Thoracic aorta (tissue), 2 donors: ENCODE measurements at places on chromosomes 7 and 10.
A peak's percentile ranks its signal among the peaks of the same experiment; 100 is the strongest.

- no peaks in the 10 kb centered on the region for H3K27me3 ChIP-seq
- no peaks in the 10 kb centered on the region for H3K36me3 ChIP-seq
- H3K4me3 ChIP-seq: no peak overlapping the region
Observed at GRCh38 chr10:74640134-74640921, 186.1 kb upstream of the KAT6B start.

DNA sequence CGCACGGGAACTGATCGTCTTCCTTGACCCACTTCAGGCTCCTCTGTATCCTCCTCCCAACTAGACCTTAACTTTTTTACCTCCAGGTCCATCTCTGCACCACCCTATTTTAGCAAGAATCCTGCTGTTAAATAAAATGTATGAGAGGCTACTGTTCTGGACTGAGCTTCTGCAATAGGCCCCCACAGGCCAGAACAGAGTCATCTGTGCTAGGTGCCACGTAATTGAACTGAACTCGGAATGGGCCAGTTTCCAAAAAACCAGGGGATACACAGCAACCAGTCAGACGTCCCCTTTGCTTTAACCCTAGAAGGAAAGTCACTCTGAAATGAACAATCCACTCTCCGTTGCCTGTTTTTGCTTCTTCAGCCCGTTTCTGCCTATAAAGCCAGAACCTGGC is 71.3 kb downstream of the CHST15 start:
- no peak overlapping the region for H3K27ac ChIP-seq
- H3K4me3 ChIP-seq: no peak overlapping the region
- H3K27me3 ChIP-seq: no peaks in the 10 kb centered on the region
- peaks cover 7% of the 10 kb centered on the region for H3K4me1 ChIP-seq

DNA sequence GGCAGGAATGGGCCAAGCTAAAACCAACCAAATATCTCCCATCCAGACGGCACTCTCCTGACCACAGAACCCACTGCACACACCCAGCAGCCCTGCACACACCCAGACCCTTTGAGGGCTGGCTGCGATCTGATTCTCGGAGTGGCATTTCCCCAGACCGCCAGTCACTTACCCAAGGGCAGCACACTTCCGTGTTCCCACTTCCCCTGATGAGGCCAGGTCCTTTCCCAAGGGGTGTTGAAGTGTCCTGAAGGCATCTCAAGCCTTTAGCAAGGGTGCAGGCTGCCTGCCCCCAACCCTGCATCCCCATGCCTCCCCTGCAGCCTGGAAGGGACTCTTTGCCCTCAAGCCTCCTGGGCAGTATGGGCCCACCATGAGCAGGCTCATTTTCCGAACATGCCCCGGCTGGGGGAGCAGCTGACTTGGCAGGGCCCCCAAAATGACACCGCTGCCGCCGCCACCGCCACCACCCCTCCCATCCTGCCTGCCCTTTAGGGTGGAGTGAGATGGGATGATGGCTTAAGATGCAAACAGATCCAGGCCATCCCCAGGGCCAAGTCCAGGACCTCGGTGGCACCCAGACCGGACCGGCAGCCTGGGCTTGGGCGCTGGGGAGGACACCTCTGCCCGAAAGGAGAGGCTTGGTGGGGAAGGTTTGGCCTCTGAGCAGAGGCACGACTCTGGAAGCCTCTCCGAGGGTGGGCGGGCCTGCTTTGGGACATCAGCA is 159.8 kb downstream of the NRF1 start:
- H3K36me3 ChIP-seq: no peaks in the 10 kb centered on the region
- no peak overlapping the region for H3K27ac ChIP-seq
- no peak for DNase-seq
- H3K4me3 ChIP-seq: no peak overlapping the region
- no peaks in the 10 kb centered on the region for H3K27me3 ChIP-seq

- no peak for DNase-seq
- peak overlapping the region; percentile 44 for H3K4me3 ChIP-seq
- no peak overlapping the region for H3K27ac ChIP-seq
- peaks cover 11% of the 10 kb centered on the region for H3K4me1 ChIP-seq
Observed at GRCh38 chr7:25391295-25391861, 163.1 kb upstream of the NPVF start.

GRCh38 chr7:107036535-107036934 is 8.0 kb upstream of the PRKAR2B start:
- H3K36me3 ChIP-seq: no peaks in the 10 kb centered on the region
- no peak overlapping the region for H3K27ac ChIP-seq
- no peak overlapping the region for H3K4me3 ChIP-seq
- no peaks in the 10 kb centered on the region for H3K4me1 ChIP-seq
- H3K27me3 ChIP-seq: no peaks in the 10 kb centered on the region

GRCh38 chr7:131234719-131235488 is 92.8 kb upstream of the MKLN1 start:
- peak overlapping the region; percentile 18 for H3K4me3 ChIP-seq
- H3K4me1 ChIP-seq: no peaks in the 10 kb centered on the region
- no peaks in the 10 kb centered on the region for H3K36me3 ChIP-seq
- DNase-seq: no peak
- H3K27ac ChIP-seq: no peak overlapping the region
- H3K27me3 ChIP-seq: no peaks in the 10 kb centered on the region

GRCh38 chr10:12549297-12549696 is 199.9 kb downstream of the CAMK1D start:
- H3K27me3 ChIP-seq: no peaks in the 10 kb centered on the region

GRCh38 chr10:18140957-18141845 is 977 bp downstream of the CACNB2 start:
- DNase-seq: no peak
- no peaks in the 10 kb centered on the region for H3K36me3 ChIP-seq
- peak overlapping the region; percentile 83 for H3K27ac ChIP-seq
- peak overlapping the region; percentile 85 for H3K4me3 ChIP-seq

DNA sequence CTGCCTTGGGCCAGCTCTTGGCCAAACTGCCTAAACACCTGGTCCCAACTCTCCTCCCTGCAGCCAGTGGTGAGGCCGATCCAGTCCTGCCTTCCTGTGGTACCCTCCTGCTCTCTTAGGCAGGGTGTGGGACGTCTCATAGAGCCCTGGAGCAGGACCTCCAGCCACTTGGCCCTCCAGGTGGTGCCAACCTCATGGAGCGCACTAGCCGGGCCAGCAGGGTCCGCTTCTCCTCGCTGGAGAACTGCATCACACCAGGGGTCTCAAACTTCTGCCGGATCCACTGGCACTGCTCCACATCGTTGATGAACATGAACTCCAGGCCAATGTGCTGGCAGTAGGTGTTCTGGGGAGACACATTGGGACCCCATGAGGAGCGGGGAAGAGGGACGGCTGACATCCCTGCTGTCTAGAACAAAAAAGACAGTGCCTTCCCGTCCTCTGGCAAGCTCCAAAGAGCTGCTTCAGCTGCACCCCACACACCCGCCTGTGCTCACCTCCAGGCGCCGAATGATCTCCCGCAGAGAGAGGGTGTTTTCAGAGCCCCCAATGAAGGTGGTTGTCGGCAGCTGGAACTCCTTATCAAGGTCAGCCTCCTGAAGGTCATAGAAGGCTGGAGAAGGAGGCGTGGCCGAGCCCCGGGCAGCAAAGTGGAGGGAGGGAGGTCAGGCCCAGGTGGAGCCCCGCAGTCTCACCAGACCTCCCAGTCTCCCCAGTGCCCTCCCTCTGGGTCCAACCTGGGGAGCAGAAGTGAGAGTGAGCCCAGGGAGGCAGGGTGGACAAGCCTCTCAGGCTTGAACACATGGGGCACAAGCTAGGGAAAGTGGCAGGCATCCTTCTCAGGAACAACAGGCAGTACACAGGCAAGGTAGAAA is 10.2 kb downstream of the OGDHL start:
- no peaks in the 10 kb centered on the region for H3K36me3 ChIP-seq
- no peaks in the 10 kb centered on the region for H3K27me3 ChIP-seq
- no peak overlapping the region for H3K4me3 ChIP-seq
- H3K27ac ChIP-seq: no peak overlapping the region
- no peak for DNase-seq
- H3K4me1 ChIP-seq: no peaks in the 10 kb centered on the region

DNA sequence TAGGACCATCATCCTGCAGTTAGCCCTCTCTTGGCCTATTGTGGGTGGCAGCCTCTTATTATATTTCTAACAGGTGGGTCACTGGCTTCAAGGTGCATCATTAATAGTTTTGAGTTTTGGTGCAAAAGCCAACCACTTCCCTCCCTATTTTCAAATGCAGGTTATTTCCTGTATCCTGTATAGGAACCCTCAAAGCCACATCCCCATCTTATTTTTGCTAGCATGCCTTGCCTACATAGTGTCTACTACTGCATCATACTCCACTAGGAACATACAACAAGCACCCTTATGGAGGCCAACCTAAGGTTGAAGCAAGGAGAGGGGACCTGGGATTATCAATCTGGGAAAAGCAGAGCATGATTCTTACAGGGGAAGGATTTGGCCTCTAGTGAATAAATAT is 264.4 kb downstream of the BBS9 start:
- H3K4me1 ChIP-seq: no peaks in the 10 kb centered on the region
- no peaks in the 10 kb centered on the region for H3K27me3 ChIP-seq
- H3K4me3 ChIP-seq: no peak overlapping the region
- H3K27ac ChIP-seq: no peak overlapping the region

DNA sequence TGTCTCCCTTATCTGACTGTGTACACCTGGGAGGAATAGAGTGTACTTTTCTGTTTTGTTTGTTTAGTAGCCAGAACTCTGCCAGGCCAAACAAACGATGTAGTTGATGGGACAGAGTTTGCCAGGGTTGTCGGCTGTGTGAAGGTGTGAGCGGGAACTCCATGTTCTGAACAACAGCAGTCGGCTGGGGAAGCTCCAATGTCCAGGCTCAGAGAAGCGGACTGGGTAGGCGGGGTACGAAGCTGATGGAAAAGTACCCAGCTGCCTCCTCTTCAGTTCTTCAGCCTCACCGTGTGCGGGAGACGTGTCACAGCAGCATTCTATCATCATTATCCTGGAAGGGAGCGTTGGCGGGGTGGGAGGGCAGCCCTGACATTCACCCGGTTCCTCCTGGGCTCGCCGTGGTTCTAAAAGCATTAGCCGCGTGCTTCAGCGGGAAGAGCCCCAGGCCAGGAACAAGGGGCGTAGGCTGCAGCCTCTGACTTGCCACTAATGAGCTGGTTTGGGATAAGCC is 52.9 kb downstream of the PFKFB3 start:
- H3K4me1 ChIP-seq: no peaks in the 10 kb centered on the region
- no peak overlapping the region for H3K27ac ChIP-seq
- no peak overlapping the region for H3K4me3 ChIP-seq
- no peak for DNase-seq
- no peaks in the 10 kb centered on the region for H3K27me3 ChIP-seq

DNA sequence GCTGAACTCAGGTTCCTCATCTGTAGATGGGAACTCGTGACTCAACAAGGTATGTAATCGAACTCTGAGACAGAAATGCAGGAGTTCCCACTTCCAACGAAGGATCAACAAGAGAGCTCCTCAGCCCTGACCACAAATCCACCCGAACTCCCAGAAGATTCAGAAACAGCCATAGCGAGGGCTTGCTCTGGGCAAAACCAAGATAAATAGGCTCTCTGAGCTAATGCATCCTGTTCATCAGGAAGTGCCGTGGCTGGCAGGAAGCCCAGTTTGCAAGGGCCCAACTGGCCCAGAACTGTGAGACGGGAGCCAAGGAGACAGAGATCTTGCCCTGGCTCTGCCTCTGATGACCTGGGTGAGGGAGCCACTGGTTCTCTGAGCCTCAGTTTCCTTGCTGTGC is 141.7 kb upstream of the PFKP start:
- H3K27ac ChIP-seq: no peak overlapping the region
- H3K4me3 ChIP-seq: no peak overlapping the region
- H3K4me1 ChIP-seq: no peaks in the 10 kb centered on the region
- no peak for DNase-seq
- no peaks in the 10 kb centered on the region for H3K36me3 ChIP-seq

DNA sequence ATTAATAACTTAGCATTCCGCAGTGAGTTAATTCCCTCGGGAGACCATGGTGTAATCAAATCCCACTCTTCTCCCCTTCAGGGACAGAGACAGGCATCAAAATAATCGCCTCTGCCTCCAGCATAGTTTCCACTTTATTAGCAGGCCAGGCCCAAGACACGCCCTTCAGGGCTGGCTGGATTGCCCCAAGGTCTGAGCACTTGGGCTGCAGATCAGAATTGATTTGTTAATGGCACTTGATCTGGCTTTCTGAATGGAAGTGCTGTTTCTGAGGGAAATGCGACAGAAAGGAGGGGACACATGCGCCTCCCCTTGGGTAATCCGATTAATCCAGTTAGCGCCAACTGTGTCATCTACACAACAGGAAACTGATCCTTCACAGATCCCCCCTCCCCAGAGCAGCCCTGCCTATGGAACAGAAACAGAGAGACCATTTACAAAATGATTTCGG is 15.6 kb downstream of the CHAT start:
- no peaks in the 10 kb centered on the region for H3K36me3 ChIP-seq
- H3K27me3 ChIP-seq: no peaks in the 10 kb centered on the region
- H3K4me1 ChIP-seq: no peaks in the 10 kb centered on the region
- H3K27ac ChIP-seq: no peak overlapping the region
- no peak overlapping the region for H3K4me3 ChIP-seq
- DNase-seq: no peak

DNA sequence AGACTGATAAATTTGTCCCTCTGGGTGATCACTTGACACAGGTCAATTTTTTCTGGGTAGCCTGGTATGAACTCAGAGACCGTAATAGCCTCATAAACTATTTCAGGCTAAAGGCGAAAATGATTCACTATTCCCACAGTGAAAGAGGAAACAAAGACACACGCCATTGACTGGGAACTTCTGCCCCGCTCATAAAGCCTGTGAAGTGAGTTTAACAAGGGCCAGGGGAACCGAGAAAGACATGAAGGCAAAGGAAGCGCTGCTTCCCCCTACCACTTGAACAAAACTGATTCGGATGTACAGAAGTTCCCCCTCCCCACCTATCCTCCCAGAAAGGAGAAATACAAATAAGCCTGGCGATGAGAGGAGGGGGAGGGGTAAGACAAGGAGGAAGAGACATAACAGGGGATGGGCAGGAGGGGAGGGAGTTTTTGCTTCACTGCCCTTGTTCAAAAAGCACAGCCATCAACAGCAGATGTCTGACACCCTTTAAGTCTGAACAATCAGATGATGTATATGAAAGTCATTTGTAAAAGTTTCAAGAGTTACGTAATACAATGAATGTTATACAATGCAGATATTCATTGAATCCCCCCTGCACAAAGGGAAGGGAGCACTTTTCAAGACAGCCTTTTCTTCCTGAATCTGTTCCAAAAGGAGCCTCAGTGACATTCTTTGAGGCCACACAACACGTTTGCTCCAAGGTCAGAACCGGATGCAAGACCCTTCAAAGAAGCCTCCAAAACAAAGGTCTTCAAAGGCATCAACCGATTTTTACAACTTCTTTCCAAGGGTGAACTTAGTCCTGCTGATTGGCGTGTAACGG is 734 bp downstream of the ABCB4 start:
- no peaks in the 10 kb centered on the region for H3K27me3 ChIP-seq
- H3K27ac ChIP-seq: peak overlapping the region; percentile 64
- DNase-seq: no peak
- H3K36me3 ChIP-seq: no peaks in the 10 kb centered on the region
- H3K4me1 ChIP-seq: peaks cover 5% of the 10 kb centered on the region
- peak overlapping the region; percentile 77 for H3K4me3 ChIP-seq

- no peaks in the 10 kb centered on the region for H3K27me3 ChIP-seq
- DNase-seq: no peak
- H3K4me3 ChIP-seq: no peak overlapping the region
- no peaks in the 10 kb centered on the region for H3K36me3 ChIP-seq
Observed at GRCh38 chr7:104933521-104933988, 80.5 kb upstream of the KMT2E start.
